D721Med (cell line): ENCODE measurements at places on chromosomes 5 and 9.

DNA sequence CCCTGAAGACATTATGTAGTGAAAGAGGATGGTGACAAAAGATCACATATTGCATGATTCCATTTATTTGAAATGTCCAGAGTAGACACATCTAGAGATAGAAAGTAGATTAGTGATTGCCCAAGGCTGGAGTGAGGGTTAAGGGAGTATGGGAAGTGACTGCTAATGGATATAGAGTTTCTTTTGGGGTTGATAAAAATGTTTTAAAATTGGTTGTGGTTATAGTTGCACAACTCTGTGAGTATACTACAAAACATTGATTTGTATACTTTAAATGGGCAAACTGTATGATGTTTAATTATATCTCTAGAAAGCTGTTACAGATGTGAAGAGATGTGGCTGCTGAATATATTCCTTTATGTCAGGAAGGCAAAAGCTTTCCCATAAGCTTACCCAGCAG lies 202.8 kb downstream of the CCDC171 start:
- DNase-seq = no peak

DNA sequence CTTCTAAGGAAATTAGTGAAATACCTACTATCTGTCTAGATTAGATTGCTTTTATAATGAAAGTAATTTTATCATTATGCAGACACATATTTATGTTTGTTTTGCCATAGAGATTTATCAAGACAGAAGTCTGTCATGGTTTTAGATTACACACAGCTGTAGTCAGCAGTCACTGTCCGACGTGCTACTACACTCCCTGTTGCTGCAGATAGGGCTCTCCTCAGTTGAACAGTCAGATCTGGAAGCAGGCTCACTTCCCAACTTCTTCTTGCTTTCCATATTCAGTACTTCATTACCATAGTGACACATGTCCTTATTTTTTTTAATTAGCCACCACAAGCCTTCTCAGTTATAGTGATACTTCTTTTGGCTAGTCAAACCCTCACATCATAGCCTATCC lies 329.9 kb upstream of the ITGA1 start:
- no peak for DNase-seq

- no peak for DNase-seq
These were observed 13.6 kb downstream of the FNBP1 start for GRCh38 chr9:130029223-130029973.

GRCh38 chr9:68541568-68541967 lies 885 bp upstream of the TMEM252 start:
- DNase-seq = no peak

GRCh38 chr9:16455842-16456241 lies 414.6 kb downstream of the BNC2 start:
- no peak for DNase-seq

DNA sequence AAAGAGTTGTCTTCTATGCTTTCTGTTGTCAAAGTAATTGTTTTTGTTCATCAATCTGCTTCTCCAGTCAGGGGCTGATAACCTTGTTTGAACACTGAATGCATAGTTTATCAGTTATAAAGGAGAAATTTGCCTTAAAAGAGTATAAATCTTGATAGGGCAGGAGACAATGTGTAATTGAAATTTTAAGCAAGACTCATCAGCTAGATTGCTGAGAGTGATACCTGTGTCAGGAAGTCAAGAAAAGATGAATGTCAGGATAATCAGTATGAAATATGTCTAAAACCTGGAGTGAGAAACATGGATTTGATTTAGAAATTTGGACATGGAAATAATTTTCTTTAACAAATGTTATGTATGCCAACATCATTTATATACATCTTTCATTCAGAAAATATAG lies 1258.1 kb downstream of the EFNA5 start:
- no peak for DNase-seq

- no peak for DNase-seq
These were observed 463.8 kb downstream of the TLE1 start for GRCh38 chr9:81225596-81225995.

GRCh38 chr5:37869216-37869615 lies 29.4 kb upstream of the GDNF start:
- no peak for DNase-seq

DNA sequence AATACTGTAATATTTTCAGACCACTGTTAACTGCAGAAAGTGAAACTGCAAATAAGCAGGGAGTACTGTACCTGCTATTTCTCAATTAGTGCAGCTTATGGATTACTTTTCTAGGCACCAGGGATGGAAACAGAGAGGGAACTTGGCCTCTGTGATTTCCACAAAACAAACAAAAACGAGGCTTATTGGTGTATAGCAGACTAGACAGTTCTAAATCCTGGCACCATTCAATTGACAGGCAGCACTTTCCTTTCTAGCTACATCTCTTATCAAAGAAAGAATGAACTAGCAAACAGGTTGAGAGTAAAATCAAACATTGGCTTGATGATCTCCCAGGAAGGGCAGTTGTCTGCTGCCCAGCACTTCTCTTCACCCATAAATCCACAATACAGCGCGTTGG lies 16.0 kb upstream of the IL33 start:
- DNase-seq = no peak

GRCh38 chr9:81522716-81523551 lies 166.4 kb downstream of the TLE1 start:
- DNase-seq = peak; percentile 48

GRCh38 chr5:39857041-39857440 lies 432.3 kb upstream of the DAB2 start:
- DNase-seq = no peak

DNA sequence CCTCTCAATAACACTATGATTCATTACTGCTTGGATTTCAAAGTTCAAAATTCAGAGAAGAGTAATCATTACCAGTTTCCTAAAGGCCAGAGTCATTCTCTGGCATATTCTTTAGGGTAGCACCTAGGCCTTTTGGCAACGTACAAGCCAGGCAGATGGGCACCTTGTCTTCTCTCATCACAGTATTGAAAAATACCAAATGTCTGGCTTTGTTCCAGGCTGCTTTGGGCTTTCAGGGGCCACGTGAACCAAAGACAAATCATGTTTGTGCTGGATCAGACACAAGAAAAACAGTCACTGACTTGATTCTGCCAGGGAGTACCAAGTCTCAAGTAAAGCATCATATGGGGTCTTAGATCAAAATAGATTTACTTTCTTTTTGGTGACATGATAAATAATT lies 15.5 kb downstream of the MEGF9 start:
- no peak for DNase-seq

DNA sequence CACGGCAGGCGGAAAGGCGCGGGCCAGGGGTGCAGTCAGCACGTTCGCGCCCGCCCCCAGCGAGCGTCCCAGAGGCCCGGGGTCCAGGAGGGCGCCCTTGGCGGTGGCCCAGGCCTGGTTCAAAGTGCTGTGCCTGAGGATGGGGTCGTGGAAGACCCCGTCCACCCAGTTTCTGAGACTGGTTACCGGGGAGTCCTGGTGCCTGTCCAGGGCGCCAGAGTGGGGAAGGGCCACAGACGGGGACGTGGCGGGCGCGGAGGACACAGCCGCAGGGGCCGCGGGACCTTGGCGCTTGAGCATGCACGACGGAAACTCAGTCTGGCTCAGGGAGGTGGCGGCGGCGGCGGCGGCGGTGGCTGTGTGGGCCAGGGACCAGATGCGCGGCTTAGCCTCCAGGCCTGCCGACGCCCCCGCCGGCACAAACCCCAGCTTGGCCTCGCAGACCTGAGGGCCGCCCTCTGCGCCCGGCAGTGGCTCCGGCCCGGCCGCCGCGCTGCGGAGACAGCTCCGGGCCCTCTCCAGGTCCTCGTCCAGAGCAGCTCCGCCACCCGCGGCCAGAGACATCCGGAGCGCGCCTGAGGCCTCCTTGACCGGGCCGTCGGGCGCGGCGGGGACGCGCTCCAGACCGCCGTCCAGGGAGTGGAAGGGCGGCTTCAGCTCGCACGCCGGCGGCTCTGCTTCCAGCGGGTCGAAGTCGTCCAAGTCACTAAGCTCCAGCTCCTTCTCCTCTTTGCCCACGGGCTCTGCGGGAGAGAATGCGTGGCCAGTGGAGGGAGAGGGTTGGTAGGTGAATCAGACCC lies 4.5 kb downstream of the IRX4 start:
- DNase-seq = no peak

DNA sequence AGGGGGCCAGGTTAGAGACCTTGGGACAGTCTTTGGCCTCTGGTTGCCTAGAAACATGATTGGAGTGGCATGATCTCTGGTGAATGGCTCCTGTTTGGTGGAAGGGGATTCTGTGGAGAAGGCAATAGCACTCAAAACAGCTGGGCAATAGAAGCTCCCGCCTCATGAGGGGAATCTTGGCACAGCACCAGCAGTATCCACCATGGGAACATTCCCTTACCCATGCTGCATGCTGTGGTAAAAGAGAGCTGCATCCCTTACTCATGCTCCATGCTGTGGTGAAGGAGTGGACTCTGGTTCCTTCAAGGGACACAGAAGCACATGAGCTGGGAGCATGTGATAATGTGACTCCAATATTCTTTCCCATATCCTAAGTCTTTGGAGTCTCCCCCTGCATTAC lies 160.6 kb downstream of the PJA2 start:
- DNase-seq = no peak

DNA sequence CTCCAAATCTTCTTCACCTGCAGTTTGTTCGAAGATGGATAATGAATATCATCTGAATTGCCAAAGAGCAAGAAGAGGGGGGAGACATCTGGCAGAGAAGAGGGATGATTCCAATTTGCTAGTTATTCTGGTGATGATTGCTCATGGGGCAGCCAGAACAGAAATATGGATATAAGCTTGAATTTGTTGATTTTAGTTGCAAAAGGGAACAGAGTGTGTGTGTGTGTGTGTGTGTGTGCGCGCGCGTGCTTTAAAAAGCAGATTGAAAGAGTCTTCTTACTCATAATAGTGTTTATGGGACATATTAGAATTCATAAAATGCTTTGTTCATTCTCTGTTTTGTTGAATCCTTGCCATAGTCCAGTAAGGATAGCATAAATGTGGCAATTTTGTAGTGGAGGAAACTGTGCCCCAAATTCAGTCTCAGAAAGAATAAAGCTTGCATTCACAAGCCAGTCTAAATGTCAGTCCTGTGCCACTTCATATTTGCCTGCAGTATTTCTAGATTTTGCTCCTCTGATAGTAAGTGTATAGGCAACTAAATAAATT lies 436.3 kb upstream of the KLF4 start:
- DNase-seq = no peak

DNA sequence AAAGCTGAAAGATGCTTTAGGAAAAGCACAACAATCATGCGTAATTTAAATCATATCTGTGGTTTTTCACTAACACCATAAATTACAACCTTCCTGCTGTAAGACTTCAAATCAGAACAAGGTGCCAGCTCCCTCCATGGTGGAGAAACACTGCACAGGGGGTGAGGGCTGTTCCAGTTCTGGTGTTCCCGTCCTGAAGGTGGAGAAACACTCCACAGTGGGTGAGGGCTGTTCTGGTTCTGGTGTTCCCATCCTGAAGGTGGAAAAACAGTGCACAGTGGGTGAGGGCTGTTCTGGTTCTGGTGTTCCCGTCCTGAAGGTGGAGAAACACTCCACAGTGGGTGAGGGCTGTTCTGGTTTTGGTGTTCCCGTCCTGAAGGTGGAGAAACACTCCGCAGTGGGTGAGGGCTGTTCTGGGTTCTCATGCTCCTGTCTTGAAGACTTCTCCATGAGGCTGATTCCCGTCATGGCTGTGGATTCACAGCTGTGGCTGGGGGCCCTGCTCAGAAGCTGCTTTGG lies 12.9 kb downstream of the PLEKHG4B start:
- DNase-seq = no peak

DNA sequence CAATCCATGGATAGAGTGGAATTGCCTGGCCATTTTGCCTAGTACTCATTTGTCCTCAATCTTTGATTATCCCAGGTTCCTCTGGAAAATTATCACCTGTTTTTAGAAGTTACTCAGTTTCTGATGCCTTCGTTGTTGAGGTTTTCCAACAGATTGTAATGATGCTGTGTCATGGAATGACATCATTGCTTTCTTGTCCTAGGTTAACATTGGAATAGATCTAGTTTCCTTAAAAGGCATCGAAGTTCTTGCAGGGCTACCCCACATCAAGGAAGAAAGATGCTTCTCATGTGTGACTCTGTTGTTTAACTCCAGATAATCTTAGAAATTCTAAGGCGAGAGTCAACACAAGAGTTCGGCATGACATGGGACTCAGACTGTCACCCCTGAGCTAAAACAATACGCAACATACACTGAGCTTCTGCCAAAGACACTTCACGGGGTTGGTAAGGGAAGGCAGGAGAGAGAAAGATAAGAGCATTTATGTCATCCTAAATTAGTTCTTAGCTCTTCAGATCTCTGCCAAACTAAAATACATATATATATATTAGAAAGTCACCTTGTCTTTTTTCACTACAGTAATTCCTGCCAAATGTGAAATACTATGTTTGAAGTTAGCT lies 293.2 kb upstream of the WWC1 start:
- DNase-seq = no peak

GRCh38 chr5:50727149-50727496 lies 60.7 kb downstream of the PARP8 start:
- no peak for DNase-seq

DNA sequence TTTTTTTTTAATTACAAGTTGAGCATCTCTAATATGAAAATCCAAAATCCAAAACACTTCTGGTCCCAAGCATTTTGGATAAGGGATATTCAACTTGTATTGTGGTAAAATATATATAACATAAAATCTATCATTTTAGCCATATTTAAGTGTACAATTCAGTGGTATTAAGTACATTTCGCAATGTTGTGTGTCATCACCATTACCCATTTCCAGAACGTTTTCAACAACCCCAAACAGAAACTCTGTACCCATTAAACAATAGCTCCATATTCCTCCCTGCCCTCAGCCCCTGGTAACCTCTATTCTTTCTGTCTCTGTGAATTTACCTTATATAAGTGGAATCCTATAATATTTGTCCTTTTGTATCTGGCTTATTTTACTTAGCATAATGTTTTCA lies 24.9 kb downstream of the TICAM2 start:
- DNase-seq = no peak

DNA sequence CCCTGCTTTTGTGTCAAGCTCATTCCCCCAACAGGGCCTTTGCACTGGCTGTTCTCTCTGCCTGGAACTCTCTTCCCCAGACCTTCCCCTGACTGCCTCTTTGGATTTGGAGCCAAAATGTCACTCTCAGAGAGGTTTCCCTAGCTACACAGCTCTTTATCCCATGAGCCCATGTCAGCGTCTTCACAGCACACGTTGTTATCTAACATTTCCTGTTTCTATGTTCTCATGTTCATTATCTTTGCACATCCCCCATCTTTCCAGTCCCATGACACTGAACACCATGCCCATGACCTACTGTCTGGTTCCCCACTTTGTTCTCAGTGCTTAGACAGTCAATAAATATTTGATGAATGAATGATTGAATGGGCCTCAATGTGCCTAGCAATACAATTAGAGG lies 26.3 kb upstream of the ARSI start:
- no peak for DNase-seq

- DNase-seq = no peak
These were observed 27.5 kb downstream of the B4GALT1 start for GRCh38 chr9:33139421-33140228.
